ENCODE measurements at places on chromosomes 11 and 22.
A peak's percentile ranks its signal among the peaks of the same experiment; 100 is the strongest.

- DNase-seq = no peak
Measured at GRCh38 chr11:44397586-44398178, 87.7 kb upstream of the ALX4 start.

GRCh38 chr11:128616161-128616560, 28.8 kb upstream of the ETS1 start:
- no peak for DNase-seq

GRCh38 chr11:44516688-44517507, 48.6 kb upstream of the CD82 start:
- DNase-seq = no peak

DNA sequence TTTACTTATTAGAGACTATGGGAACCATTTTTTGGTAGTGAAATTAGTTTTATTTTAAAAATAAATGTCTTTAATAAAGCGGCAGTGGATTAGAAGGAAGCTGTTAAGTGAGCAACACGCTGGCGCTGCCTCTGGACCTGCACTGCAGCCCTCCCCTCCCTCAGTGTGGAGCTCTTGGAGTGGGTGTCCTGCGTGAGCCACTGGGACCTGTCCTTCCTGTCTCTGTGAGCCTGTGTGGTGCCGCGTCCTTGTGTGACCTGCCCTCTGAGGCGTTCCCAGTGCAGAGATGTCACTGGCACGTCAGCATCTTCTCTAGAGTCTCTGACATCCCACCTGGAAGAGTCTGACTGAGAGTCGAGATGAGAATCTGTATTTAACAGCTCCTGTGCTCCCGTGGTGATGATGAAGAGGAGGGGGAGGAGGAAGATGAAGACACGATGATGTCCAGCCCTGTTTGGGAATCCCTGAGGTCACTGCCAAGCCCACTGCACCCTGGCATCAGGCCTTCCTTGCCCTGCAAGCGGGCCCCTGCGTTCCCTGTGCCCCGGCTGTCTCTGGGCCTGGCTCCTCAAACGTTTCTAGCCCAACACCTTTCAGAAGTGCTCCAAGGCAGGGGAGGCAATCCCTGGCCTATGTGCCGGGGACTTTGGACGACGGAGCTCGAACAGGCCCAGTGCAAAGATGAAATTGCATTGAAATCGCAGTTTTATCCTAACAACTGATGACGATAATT, 271.8 kb downstream of the TBC1D22A start:
- no peak for DNase-seq

- DNase-seq = no peak
Measured at GRCh38 chr11:115939104-115939730, 435.0 kb upstream of the CADM1 start.

GRCh38 chr11:128488471-128488870, 98.9 kb downstream of the ETS1 start:
- DNase-seq = no peak

GRCh38 chr11:64923151-64923661, 1.3 kb upstream of the PPP2R5B start:
- no peak for DNase-seq

- no peak for DNase-seq
Measured at GRCh38 chr11:2589538-2589934, 110.3 kb downstream of the KCNQ1OT1 start.

GRCh38 chr11:61742391-61742790, 10.0 kb upstream of the MYRF start:
- no peak for DNase-seq

DNA sequence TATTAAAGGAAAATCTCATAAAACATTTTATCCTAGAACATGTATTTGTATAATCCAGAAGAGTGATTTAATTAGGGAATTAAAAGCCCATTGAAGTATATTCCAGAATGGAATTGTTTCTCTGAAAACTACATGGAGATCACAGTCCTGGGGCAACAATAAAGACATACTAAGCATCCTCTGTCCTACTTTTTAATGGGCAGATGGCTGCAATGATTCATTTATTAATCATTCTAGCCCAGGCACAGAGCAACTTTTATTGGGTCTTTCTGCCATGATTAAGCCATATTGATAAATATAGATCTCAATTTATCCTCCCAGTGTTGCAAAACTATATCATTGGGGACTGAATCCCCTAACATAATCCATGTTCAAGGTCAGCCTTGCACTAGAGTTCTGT, 22.0 kb downstream of the FAM181B start:
- no peak for DNase-seq

GRCh38 chr11:66188580-66188979, 79.9 kb upstream of the RAB1B start:
- DNase-seq = no peak

DNA sequence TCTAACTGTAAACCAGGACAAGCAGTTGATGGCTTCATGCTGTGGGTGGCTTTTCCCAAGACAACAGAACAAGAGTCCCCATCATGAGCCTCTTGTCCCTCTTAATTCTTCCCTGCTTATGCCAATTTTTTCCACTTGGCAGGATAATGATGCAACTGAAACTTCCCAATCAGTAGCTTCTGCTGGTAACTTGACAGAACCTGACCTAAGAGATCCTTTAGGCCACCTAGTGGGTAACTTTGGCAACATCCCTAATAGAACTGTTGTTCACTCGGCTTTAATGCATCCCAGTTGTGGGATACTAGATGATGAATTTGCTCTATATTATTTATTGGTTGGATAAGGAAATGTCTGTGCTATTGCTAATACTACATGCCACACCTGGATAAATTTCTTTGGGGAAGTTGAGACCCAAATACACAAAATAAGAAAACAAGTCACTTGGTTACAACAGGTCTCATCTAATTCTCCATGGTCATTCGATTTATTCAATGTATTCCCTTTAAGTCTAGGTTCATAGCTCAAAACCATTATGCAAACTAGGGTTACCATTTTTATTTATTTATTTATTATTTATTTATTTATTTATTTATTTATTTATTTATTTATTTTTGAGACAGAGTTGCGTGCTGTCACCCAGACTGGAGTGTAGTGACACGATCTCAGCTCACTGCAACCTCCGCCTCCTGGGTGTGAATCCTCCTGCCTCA, 41.4 kb upstream of the NFAM1 start:
- peak; percentile 46 for DNase-seq

DNA sequence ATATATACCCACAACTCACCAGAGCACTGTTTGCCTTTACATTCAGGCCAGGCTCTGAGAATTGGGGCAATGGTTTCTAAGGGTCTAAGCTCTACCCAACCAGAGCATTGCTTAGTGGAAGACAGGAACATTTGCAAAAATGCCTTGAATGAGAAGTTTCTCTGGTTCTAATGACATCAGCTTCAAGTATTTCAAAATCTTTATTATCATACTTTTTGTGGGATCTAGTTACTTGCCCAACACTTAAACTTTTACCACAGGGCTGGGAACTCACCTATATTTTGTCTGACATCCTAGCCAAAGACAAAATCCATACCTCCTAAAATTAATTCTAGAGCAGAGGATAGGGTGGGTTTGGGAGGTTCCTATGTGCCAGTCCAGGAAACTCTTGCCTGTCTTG, 51.5 kb downstream of the INSC start:
- no peak for DNase-seq

- no peak for DNase-seq
Measured at GRCh38 chr22:44620841-44621257, 81.2 kb upstream of the PRR5 start.

DNA sequence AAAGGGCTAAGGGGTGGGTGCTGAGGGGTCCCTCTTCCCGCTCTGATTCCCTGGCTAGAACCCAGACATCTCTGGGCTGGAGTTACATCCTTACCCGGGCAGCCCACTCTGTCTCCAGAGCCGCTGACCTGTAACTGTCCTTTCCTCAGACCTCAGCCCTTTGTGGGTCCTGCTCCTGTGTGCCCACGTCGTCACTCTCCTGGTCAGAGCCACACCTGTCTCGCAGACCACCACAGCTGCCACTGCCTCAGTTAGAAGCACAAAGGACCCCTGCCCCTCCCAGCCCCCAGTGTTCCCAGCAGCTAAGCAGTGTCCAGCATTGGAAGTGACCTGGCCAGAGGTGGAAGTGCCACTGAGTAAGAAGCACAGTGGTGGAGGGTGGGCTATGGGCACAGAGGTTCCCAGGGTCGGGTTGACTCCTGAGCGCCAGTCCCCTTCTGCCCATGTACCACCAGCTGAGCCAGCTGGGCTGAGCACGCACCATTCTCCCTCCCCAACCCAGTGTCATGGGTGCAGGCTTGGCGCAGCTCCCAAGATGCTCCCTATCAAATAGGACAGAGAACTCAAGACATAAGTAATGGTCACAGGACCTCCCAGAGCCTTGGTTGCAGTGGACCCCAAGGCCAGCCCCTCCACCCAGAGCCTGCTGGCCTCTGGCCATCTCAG, 1.6 kb downstream of the IL18BP start:
- no peak for DNase-seq
